ENCODE measurements at places on chromosomes 3 and 15.

DNA sequence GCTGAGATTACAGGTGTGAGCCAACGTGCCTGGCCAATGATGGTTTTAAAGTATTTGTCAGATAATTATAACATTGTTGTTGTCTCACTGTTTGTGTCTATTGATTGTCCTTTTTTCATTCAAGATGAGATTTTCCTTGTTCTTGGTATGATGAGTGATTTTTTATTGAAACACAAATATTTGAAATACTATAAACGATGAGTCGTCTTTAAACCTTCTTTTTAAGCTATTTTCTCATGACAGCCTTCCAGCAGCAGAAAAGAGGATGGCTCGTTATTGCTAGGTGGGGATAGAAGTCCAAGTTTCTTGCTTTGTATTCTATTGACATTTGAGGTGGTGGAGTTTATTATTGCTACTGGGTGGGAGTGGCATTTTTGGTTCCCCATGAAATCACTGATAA is 61.7 kb upstream of the MDFIC2 start:
- DNase-seq = no peak

GRCh38 chr15:38461066-38461833 is 7.3 kb downstream of the FAM98B start:
- DNase-seq = no peak

DNA sequence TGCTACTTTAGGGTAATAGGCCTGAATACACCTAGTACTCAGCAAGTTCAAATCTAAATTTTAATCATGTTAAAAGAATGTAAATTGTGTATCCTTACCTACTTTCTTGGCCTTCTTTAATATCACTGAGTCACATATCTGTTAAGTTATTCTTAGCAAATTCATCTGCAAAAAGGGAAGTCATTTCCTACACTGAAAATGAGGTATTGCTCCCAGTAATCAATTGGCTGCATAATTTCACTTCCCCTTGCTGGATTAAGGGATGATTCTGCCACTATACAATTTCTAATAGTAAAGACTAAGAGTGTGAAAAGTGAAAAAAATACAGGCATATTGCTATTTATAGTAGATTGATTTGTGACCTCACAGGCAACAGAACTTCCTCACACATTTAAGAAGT is 47.8 kb downstream of the CCDC54 start:
- DNase-seq = no peak

DNA sequence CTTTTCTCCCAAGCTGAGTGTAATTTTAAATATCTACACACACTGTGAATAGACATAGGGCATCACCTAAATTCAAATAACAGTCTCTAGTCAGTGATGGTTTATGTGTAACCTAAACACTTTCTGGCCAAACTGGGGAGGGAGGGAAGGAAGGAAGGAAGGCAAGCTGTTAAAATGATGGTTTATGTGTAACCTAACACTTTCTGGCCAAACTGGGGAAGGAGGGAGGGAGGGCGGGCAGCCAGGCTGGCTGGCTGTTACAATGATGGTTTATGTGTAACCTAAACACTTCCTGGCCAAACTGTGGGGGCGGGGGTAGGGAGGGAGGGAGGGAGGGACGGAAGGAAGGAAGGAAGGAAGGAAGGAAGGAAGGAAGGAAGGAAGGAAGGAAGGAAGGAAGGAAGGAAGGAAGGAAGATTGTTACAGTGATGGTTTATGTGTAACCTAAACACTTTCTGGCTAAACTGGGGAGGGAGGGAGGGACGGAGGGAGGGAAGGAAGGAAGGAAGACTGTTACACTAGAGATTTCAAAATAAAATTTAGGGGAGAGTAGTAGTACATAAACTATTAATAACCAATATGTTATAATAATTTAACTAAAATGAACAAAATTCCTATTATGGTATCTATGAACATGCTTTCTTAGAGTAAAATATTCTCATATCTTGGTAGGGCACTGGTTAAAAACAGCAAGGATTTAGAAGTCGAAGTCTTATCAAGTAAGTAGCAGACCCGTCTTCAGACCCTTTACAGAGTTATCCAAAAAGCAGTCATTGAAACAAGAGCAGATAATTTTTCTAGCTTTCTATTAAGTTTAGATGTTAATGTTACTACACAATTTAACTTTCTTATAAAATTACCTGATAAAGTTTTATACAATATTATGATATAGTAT is 148.1 kb downstream of the LMLN start:
- no peak for DNase-seq

GRCh38 chr3:14784087-14784681 is 34.6 kb upstream of the FGD5 start:
- DNase-seq = no peak

DNA sequence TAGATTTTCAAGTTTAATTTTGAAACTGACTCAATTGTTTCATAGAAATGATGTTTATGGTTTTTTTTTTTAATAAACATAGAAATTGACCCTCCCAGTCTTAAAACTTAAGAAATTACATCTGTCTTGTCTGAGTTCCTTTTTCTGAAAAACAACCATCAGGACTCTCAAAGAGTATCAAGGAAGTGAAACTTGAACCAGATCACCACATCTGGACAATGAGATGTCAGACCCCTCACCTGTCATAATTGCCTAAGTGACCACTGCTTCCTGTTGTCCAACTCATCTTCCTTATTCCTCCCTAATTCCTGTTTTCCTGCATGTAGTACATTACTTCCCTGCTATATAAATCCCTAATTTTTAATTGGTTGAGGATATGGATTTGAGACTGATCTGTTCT is 441.5 kb upstream of the ARHGEF26 start:
- no peak for DNase-seq

GRCh38 chr3:194718079-194718478 is 32.4 kb downstream of the FAM43A start:
- DNase-seq = no peak

Measured in NCI-H510A treated with DMSO at 0.1 percent for 48 hours (cell line).